ENCODE measurements at places on chromosomes 16 and 17.

GRCh38 chr17:14201021-14201987, 35.4 kb downstream of the CDRT15 start:
- DNase-seq, result no peak

- no peak for DNase-seq
Measured at GRCh38 chr17:81635973-81636504, 873 bp downstream of the NPLOC4 start.

- no peak for DNase-seq
Measured at GRCh38 chr17:31479524-31479923, 88.0 kb downstream of the RAB11FIP4 start.

DNA sequence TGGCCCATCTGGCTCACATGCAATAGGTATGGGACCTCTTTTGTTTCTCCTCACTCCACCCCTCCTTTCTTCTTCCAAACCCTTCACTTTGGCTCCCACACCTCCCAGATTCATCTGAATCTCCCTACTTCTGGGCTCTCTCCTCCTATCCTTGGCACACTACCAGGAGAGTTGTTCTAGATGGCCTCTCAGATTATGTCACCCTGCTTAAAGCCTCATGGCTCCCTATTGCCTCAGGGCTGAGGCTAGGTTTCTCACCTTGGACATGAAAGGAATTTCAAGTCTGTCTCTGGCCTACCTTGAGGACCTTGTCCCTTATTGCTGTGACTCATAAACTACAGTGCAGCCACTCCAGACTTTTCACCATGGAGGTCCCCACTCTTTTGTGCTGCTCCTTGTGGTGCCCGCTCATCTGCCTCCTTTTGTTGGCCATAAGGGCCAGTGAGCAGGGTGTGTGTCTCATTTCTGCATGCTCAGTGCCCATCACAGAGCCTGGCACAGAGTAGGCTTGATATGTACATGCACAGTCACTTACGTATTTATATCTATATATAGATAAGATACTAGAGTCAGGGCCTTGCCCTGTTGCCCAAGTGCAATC, 1.0 kb upstream of the MFAP4 start:
- no peak for DNase-seq

DNA sequence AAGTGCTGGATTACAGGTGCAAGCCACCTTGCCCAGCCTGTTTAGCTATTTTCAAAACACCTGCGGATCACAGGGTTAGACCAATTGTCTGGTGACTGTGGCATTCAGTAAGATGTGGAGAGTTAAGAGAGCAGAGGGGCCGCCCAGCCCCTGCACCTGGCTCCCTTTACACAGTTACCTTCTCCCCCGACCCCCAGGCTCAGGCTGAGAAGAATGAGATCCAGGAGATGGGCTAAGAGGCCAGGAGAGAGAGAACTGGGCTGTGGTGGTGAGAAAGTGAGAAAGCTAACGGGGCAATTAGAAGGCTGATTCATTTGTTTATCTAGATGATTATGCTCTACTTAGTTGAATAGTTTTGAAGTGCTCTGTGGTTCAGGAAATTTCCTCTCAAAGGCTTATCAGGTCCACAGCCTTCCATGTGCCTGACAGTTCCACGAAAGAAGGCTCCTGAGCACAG, 67.8 kb upstream of the AXIN2 start:
- DNase-seq, result no peak
